ENCODE measurements at places on chromosomes 6 and 20.

DNA sequence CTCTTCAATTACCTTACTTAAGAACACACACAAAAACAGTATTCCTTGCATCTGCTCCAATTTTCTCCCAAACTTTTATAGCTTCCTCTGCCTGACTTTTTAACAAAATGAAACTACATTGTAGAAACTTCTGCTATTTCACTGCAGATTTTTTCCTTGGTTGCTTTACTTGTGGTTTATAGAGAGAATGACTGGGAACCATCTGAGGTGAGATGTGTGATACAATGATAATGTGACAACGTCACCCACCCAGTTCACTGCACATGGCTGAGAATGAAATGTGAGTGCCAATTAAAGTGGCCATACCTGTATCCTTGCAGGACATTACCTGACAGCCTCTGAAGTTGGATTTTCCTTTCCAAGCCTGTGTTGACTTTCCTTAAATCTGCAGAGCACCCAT is 258.4 kb downstream of the CD83 start:
- no peak for DNase-seq

DNA sequence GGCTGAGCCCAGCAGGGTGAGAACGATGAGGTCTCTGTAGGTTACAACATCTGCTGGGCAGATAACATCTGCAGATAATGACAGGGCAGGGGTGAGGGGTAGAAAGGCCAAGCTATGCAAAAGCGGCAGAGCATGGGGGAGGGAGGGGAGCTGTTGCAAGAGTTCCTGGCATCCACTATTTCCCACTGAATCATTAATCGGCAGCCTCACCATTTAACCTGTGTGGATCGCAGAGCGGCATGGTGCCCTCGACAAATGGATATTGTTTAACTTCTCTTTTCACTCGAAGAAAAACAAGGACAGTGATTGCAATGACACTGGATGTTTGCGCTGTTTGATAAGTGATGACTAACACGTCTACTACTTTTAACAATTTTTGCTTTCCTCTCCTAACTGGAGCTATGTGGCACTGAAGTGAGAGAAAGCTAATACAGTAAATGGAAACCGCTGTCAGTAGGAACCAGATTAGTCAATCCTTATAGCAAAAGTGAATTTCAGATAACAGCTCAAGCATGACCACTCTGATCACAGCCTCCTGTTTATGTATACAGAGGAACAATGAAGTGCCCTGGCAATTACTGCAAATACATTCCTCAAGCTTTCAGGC is 381.5 kb downstream of the TFAP2A start:
- peak; percentile 58 for DNase-seq

DNA sequence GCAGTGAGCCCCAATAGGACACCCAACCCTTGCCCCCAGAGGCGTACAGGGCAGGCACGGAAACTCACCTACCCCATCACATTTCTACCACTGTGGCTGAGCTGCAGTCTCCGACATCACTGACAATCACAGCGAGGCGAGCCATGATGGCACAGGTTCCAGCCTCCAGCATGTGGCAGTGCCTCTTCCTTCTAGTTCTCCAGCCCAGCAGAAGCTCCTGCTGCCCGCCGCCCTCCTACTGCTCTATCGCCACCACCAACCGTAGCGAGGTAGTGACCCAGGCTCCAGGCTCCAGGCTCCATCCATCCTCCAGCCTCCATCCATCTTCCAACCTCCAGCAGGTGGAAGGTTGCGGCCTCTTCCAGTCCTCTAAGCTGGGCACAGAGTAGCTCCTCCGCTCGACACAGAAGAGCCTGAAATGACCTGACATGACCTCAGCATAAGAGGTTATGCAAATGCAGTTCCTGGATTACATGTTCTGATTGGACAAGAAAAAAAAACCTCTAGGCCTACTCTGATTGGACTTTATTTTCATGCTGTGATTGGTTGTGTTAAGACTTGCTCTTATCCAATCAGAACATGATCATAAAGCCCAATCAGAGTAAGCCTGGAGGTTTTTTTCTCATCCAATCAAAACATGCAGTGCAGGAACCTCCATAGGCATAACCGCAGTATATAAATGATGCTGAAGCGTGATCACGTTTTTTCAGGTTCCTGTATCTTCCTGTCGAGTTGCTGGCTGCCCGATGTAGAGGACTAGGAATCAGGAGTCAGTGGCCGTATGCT is 438.9 kb upstream of the ZNF337 start:
- no peak for DNase-seq

- no peak for DNase-seq
Measured at GRCh38 chr20:43375591-43375990, 82.1 kb upstream of the SRSF6 start.

- no peak for DNase-seq
Measured at GRCh38 chr6:66896415-66896814, 1189.4 kb upstream of the EYS start.

DNA sequence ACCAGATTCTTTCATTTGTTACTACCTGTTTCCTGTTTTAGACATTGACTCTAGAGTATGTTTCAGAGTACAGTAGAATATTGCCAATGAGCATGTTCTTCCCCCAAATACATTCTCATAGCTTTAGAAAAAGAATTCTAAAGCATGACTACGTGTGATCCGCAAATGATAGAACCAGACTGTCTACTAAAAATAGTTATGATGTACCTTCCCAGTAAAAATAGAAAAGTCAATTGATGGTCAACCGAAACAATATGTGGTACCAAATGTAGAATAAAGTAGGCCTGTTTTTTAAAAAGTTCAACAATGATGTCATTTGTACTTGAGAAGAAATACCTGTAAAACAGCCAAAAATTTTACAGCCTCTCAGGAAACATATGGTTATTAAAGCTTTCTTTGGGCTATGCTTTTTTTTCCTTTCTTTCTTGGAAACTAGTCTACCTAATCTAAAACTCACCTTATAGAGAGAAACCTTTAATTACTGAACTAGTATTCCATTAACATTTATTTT is 130.1 kb upstream of the MTHFD1L start:
- DNase-seq: no peak

DNA sequence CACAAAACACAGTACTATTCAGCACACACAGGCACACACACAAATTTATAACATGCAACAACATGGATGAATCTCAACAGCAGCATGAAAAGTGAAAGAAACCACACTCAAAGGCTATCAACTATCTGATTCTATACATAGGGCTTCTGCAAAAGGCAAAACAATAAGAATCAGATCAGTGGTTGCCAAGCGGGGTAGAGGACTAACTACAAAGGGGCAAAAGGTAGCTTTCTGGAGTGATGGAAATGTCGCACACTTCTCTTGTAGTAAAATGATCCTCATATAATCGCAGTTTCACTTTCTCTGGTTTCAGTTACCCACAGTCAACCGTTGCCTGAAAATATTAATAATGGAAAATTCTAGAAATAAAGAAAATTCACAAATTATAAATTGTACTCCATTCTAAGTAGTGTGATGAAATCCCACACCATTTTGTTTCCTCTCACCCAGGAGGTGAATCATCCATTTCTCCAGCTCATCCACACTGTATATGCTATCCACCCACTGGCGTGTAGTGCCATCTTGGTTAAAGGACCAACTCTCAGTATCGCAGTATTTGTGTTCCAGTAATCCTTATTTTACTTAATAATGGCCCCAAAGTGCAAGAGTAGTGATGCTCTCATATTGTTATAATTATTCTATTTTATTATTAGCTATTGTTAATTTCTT is 12.8 kb upstream of the PLN start:
- no peak for DNase-seq

DNA sequence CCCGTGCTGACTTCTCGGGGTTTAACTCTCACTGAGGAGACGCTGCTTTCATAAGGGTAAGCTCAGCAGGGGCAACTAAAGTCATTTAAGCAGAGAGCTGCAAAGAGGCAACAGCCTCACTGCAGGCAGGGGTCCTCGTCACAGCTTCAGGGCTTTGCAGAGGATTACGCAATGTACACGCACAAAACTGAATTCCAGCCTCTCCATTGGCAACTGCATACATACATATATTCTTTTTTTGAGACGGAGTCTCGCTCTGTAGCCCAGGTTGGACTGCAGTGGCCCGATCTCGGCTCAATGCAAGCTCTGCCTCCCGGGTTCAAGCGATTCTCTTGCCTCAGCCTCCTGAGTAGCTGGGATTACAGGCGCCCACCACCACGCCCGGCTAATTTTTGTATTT is 2.4 kb downstream of the GMEB2 start:
- DNase-seq: peak; percentile 45

GRCh38 chr6:167972193-167972592 is 25.3 kb upstream of the KIF25 start:
- no peak for DNase-seq

DNA sequence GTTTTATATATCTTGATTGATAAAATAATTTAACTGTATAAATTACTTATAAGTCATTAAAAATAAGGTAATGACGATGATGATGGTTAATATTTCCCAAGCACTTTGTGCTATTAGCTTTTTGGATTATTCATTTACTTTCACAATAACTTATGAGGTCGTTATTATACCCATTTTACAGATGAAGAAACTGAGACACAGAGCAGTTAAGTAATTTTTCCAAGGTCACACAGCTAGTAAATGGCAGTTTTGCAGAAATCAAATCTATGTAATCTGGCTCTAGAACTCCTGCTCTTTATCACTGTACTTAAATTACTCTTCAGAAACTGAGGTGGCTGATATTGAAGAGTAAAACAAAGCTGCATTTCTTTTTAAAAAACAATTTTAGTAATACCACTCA is 18.2 kb downstream of the NOL7 start:
- DNase-seq: no peak

DNA sequence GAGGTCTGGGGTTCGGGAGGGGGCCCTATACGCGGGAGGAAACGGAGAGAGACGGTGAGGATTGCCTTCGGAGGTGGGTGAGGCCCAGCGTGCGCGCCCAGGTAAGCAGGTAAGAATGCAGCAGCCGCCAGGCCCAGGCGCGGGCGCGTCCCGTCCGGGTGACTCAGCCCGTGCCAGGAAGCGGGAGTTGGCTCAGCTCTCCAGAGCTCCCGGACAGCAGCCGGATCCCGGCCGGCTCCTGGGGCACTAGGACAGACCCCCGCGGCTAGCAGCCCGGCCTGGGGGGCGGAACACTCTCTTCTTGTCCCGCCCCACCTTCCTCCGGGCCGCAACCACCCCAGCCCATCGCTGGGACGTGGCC is 1.5 kb upstream of the MDFI start:
- DNase-seq: peak; percentile 82

DNA sequence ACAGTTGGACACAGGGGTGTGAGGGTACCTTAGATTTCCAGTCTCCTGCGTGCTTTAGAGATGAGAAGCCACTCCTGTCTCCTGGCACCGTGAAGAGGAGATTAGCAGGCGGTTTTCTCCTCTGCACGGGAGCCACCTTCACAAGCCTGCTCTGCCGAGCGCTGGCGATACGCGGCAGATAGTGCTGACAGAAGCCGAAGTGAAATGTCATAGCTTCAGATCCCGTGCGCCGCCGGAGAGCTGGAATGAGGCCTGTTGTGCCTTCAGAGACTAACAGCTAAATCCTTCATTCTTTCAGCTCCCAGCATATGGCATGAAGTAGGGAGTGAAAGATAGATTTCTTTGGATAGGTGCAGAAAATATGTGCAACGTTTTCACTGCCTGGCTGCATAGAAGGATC is 371.0 kb downstream of the TAF4 start:
- DNase-seq: no peak

DNA sequence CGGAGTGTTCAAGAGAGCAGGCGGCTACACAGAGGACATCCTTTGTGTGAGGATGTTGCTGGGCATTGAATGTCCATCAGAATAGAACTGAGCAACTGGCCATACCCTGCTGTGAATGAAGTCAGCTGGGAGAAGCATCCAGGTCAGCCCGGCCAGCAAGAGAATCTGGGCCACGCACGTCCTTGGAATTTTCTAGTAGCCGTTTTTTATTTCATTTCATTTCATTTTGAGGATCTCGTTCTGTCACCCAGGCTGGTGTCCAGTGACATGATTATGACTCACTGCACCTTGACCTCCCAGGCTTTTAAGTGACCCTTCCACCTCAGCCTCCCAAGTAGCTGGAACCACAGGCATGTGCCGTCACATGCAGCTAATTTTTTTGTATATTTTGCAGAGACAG is 97.9 kb downstream of the SSR1 start:
- DNase-seq: no peak

DNA sequence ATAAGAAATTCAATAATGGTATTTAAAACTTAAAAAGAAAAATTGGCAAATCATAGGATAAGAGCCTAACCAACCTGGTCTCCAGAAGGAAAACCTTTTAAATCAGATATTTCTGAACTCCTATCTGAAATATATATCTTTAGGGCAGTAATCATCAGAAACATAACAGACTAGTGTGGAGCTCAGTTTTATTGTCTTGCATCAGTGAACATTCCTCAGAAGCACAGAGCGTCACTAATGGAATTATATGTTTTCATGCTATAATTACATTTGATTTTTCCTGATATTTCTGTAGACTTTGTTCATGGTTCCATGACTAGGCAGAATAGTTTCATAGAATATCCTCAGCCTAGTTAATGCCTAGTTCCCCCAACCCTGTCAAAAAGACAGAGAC is 262.2 kb downstream of the EYA4 start:
- no peak for DNase-seq

All from ELF-1 (cell line).